ENCODE measurements at places on chromosomes 5 and 9. TPM values are rescaled to one million over a fixed set of nuclear protein-coding genes. Genes with fewer than 3 reads are reported as not detected.

DNA sequence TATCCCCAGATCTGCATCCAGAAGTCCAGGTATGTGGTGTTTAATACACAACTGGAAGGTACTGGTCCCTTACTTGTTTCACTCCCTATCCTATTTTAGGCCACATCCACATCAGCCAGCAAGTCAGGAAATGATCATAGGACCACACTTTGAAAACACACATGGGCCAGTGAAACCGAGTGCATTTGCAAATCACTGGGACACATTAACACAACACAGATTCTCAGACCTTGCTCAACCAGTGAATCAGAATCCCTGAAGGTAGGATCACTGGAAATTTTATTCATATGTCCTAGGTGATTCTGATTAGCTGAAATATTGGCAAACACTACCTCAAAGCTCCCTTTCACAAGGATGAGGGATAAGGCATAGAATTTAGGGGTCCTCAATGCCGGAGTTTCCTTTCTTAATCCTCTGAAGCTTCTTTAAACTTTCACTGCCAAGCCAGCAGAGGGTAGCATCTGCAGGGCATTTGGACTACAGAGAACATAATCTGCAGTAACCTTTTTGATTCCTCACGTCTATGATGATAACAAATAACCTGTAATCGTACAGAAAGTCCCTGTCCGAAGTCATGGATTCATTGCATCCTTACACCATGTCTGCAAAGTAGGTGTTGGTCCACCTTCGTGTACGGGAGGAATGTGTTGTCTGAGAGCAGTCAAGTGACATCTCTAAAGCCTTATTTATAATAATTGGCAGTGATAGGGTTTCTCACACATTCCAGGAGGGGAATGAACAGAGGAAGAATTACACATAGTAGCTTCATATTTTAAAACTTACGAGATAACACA is 11.0 kb upstream of the ABLIM3 start:
- DNase-seq = peak; percentile 69

Gene SPATA31D4
- total RNA-seq = not detected

GRCh38 chr5:177426566-177427210 is at the start of gene GRK6:
Gene GRK6 (plus strand): TSS chr5:177426676. CDS start chr5:177426846, 170 bp downstream.
- DNase-seq = no peak

DNA sequence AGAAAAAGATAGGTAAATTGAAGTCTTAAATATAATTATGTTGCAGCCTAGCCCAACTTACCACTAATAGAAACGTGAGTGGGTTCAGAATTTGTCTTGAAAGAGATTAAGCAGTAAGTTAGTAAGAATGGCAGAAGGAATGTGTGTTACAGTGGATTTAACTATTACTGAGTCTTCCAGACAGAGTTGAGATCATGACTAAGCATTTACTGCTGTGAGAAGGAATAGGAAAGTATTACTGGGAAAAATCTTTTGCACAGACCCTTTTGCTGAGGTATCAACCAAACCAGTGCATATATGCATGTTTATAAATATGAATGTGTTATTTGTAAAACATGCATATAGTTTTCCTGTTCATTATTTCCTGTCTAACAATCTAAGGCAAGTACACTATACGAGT is 112.8 kb upstream of the EFNA5 start:
- DNase-seq = no peak

DNA sequence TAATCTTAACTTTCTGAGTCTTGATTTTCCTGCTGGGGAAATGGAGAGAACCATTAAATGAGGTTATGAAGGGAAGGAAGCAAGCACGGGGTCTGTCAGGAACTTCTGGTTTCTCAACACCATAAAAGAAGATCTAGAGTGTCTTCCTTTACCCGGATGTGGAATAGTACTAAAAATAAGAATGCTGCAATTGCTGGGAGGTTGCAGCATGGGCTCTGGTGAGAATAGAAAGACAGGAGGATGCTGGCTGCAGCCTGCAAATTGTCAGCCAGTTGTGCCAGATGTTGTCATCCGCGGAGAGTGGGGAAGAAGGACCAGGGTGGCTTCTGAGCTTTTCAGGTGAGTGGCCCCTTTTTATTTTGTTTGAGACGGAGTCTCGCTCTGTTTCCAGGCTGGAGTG is 69.3 kb upstream of the STC2 start:
- no peak for DNase-seq

- no peak for DNase-seq
These were observed 8.8 kb upstream of the OR1Q1 start for GRCh38 chr9:122605691-122606090.

DNA sequence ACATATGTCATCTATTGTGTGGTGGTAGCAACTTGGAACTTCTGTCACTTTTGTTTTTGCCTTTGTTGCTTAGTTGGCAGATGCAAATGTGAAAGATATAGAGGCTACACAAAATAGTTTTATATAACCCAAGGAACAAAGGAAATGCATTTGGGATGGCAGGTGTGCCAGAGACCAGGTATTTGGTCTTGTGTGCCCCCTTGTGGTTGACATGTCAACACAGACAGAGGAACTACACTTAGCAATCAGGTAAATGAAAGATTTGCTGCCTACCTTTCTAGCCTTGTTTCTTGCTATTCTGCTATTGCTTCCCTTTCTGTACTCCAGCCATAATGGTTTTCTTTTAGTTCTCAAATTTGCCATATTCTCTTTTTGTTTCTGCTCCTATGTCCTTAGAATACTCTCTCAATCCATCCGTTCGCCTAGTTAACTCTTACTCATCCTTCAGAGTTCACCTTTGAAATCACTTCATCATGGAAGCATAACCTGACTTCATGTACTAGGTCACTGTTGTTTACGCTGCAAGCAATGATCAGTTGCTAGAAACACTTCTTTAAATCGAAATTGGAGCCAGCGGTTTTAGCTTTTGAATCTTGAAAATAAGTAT is 119.5 kb downstream of the TRPM3 start:
- DNase-seq = peak; percentile 33

DNA sequence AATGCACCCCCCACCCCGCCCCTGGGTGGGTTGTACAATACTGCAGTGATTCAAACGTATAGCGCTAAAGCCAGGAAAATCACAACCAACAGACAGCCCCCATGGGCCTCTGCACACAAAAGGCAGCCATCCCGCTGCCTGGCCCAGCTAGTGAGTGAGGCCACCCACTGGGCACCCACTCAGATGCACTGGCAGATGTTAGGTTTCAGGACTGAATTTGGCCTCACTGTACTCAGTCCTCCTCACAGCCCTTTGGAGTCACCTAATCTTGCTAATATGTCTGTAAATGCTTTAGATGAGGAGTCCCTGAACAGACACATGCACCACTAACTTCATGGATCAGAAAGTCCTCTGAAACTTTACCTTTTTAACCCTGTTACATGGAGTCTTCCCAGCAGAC is 87.7 kb downstream of the FSTL4 start:
- no peak for DNase-seq

Data from dermis microvascular lymphatic vessel endothelial cell (primary cell).